Prostate gland (tissue), 2 donors: ENCODE measurements at places on chromosomes 2 and 18. TPM values are rescaled to one million over a fixed set of nuclear protein-coding genes. Genes with fewer than 3 reads are reported as not detected.
A peak's percentile ranks its signal among the peaks of the same experiment; 100 is the strongest.

ALLC gene
- 5.2 TPM for total RNA-seq

SLC5A7 gene
- not detected for total RNA-seq

PFN4 gene
- total RNA-seq = 16.9 TPM

MARCO gene
- 0.57 TPM for total RNA-seq

CTNNA2 gene
- total RNA-seq = 24.3 TPM

SERPINB2 gene
- total RNA-seq = 0.18 TPM

DNA sequence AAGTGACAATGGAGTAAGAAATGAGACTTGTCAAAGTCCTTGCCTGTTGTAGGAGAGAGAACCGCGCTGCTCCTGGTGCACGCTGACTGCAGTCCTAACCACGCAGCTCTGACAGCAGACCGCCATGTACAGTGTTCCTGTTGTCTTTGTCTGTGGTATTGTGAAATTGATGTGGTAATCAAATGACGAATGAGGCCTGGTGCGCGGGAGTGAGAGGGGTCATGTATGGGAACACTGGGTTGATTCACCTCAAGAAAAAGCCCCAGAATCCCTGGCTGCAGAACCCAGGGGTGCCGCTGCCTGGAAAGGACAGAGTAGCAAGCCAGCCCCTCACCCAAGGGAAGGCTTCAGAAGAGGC is 64.0 kb downstream of the INPP4A start:
- DNase-seq = no peak

DNA sequence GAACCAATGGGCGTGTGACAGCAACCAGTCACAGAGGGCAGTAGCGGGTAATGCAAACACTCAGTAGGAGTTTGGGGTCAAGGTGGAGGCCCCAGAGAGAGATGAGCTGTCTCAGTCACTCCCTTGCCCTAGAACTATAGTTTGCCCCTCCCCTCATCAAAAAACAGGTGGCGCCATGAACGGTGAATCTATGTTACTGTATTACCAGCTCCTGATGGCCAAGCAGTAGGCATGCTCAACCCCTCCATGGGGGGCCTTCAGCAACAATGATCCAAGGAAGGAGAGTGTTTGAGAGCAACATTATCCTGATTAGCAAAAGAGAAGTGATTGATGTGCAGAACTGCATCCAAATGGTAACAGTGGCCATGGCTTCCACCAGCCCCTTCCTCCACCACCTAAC is 30.4 kb downstream of the TRABD2A start:
- DNase-seq = no peak

- DNase-seq = no peak
These were observed 25.6 kb upstream of the UBE2F start for GRCh38 chr2:237941239-237941638.

GRCh38 chr2:209636076-209636475 is 135.6 kb upstream of the UNC80 start:
- no peak for DNase-seq

GRCh38 chr2:199984159-199984558 is 28.8 kb downstream of the MAIP1 start:
- DNase-seq = no peak

- DNase-seq = no peak
These were observed 39.1 kb downstream of the ETAA1 start for GRCh38 chr2:67436221-67436620.

DNA sequence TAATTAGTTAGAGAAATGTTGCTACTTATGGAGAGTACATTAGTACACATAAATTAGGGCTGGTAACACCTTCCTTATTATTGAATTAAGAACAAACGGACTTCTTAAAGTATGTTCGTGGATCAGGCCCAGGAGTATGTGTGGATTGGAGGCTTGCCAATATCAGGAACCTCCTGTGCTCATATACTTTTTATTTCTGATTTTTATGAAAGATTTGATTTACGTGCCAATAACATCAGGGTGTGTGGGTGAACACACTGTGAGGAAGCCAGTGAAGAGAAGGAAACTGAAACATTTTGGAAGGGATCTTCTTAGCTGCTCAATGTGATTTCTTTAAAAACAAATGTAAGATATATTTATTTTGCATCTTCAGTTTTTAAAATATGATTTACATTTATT is 113.0 kb downstream of the EFEMP1 start:
- peak; percentile 63 for DNase-seq

DNA sequence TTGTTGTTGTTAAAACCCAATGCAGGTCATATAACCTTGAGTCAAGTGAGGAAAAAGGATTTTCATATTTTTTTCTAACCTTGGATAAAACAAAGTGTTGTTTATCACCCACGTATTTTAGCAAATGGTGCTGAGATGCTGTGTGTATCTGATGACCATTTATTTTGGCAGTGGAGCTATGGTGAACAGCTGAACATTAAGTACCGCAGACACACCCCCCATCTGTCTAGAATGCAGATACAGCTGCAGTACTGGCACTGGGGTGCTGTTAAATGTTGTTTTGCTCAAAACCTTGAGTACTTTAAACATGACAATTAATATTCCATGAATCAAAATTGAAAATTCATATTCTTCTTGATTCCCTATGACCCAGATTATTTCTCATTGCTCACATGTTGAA is 773.3 kb upstream of the SLC39A10 start:
- no peak for DNase-seq

- DNase-seq = no peak
These were observed 4.3 kb downstream of the PMAIP1 start for GRCh38 chr18:59904011-59904601.

- DNase-seq = no peak
These were observed 14.3 kb downstream of the B3GNT7 start for GRCh38 chr2:231409776-231410175.

GRCh38 chr2:191701696-191702095 is 23.8 kb downstream of the NABP1 start:
- DNase-seq = no peak

- DNase-seq = no peak
These were observed 294.5 kb downstream of the ZNF407 start for GRCh38 chr18:74892066-74892627.

GRCh38 chr2:132729522-132729921 is 59.5 kb upstream of the LYPD1 start:
- DNase-seq = no peak

- DNase-seq = no peak
These were observed 27.1 kb upstream of the BARD1 start for GRCh38 chr2:214836568-214836967.

DNA sequence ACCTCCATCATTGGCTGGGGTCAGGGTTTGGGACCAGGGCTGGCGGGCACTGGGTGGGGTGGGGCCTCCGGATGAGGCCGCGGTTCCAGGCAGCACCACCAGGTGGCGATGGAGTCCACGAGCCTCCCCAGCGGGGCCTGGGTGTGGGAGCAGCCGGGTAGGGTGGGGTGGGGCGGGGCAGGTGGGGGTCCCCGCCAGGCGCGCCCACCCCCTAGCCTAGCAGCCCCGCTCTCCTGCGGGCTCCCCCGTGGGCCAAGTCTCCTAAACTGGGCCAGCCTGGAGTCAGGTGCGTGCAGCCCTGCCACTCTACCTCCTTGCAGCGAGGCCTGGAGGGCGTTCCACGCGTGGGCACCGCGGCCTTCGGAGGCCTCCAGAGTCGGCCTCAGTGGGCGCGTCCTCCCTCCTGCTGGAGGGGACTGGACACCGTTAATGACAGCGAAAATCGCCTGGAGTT is 187.5 kb downstream of the TWIST2 start:
- DNase-seq = no peak
